ENCODE measurements at places on chromosomes 12 and 14.

DNA sequence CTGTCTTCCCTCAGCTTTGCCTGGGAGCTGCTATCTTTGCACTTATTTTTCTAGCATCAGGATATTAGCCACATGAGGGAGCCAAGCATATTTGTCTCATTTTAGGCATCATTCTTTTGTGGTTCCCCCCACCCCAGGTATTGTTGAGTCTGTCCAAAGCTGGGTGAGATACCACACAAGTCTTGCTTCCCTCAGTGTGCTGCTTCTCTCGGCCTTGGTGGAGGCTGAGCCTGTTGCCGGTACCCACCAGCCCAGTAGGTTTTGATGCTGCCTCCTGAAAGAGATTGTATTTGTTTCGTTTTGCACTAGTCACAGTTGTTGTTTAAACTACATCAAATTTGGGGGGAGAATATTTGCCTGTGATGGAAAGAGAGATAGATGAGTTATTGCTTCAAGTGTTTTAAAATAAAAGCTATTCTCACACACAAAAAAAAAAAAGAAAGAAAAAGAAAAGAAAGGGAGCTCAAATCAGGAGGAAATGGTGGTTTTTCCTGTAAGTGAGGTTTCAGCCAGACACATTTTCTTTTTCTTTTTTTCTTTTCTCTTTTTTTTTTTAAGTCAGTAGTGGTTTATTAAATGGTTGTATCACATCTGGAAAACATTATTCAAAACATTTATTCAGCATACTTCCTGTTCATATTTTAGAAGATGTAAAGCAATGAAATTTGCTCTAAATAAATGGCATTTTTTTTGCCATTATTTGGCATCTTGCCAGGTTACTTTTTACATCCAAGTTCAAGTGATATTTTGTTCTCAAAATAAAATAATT is 58.5 kb downstream of the SLC4A8 start:
- DNase-seq: peak; percentile 14

DNA sequence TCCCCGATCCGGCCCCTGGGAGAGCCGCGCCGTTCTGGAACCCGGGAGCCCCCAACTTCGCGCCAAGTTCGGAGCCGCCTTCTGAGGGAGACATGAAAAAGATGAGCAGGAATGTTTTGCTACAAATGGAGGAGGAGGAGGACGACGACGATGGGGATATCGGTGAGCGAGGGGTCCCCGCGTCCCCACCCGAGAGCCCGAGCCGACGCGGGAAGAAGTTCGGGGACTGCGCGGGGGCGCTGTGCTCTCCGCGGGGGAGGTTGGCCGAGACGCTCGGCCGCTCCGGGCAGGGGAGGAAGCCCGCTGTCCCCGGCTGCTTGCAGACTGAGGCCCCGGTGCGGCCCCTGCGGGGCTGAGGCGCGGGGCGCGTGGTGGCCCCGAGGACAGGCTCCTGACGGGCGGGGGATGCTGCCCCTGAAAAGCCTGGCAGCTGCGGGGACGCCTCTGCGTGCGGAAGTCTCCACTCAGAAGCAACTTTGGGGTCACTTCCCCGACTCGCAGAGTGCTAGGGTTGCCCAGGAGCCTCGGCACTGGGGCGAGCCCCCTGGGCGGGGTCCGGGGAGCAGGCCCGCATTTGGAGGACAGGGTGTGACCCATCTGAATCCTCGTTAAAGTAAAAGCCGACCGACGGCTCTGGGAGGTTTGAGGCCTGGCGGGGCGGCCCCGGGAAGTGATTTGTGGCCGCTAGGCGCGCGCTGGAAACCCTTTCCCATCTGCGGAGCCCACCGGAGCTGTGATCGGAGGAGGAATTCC is 511 bp downstream of the ANO6 start:
- DNase-seq: peak; percentile 53

- no peak for DNase-seq
Measured at GRCh38 chr14:49089107-49089506, 497.1 kb downstream of the RPS29 start.

DNA sequence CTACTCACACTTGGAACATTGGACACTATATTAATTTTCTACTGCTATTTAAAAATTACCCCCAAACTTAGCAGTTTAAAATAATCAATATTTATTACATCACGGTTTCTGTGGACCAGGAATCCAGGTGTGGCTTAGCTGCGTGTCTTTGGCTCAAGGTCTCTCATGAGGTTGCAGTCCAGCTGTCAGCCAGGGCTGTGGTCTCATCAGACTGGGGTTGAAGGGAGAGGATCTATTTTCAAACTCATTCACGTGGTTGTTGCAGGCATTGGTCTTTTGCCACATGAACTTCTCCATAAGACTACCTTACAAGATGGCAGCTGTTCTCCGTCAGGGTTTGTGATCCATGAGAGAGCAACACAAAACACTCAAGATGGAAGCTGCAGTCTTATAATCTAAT is 343.0 kb downstream of the BCAT1 start:
- no peak for DNase-seq

DNA sequence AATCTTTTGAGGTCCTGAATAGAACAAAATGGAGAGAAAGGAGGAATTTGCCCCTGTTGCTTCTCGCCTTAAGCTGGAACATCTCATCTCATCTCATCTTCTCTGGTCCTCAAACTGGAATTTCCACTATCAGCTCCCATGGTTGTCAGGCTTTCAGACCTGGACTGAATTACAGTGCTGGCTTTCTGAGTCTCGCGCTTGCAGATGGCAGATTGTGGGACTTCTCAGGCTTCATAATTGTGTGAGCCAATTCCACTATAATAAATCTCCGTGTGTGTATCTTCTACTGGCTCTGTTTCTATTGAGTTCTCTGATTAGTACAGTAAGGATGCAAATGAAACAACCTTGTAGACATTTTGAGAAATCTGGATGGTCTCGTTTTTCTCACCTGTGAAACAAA is 199.0 kb downstream of the TMEM117 start:
- DNase-seq: no peak

DNA sequence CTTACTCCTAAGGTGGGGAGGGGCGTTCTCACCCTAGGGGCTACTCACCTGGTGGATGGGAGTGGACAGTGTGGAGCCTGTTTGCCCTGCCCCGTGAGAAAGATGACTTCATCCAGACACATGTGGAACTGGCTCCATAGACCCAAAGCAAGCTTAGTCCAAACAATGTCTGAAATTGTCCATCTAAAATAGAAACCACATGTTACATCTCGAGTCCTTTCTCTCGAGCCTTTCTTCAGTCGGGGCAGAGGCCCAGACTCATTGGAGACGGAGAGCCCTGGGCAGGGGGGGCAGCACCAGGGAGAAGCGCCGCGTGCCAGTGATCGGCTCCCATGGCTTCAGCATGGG is 4.3 kb downstream of the SIVA1 start:
- no peak for DNase-seq

GRCh38 chr12:12266389-12266872 is 413 bp downstream of the LRP6 start:
- no peak for DNase-seq

GRCh38 chr14:75041613-75042012 is 9.7 kb downstream of the MLH3 start:
- no peak for DNase-seq

- DNase-seq: no peak
Measured at GRCh38 chr14:76995279-76996035, 33.1 kb downstream of the IRF2BPL start.

- no peak for DNase-seq
Measured at GRCh38 chr14:80388980-80389711, 177.8 kb upstream of the DIO2 start.

GRCh38 chr12:5308216-5308615 is 123.7 kb upstream of the NTF3 start:
- DNase-seq: no peak

- DNase-seq: no peak
Measured at GRCh38 chr12:99157946-99158345, 489.6 kb upstream of the GARIN6 start.

- no peak for DNase-seq
Measured at GRCh38 chr12:51403681-51404136, 12.5 kb upstream of the GALNT6 start.

DNA sequence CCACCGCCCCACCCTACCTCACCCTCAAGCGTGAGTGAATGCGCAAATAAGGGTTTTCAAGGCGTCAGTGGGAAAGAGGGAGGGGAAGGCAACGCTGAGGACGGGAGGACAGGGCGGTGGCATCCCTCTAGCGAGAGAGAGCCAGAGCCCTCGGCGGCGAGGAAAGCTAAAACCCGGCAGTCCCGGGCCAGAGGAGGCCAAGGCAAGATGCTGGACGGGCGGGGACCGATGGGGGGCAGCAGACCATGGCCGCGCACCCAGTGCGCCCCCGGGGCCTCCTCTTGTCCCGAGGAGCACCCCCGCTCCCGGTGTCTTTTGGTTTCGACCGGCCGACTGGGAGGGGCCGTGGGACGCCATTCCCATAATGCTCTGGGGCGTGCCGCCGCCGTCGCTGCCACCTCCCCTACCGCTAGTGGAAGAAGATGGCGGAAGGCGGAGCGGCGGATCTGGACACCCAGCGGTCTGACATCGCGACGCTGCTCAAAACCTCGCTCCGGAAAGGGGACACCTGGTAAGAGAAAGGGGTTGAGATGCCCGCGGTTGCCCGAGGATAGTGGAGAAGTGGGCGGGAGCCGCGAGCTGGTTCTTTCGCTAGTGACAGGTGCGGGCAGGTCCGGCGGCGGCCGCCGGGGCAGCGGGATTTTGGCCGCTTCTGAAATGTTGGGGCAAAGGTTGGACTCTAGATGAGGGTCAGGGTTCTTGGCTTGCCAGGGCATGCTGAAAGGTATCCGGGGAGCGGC is at the start of gene USP15:
Gene USP15 (plus strand): TSS at position 412 of the 740 bp plus-strand sequence. CDS start 11 bp downstream, at position 423.
- peak; percentile 97 for DNase-seq

DNA sequence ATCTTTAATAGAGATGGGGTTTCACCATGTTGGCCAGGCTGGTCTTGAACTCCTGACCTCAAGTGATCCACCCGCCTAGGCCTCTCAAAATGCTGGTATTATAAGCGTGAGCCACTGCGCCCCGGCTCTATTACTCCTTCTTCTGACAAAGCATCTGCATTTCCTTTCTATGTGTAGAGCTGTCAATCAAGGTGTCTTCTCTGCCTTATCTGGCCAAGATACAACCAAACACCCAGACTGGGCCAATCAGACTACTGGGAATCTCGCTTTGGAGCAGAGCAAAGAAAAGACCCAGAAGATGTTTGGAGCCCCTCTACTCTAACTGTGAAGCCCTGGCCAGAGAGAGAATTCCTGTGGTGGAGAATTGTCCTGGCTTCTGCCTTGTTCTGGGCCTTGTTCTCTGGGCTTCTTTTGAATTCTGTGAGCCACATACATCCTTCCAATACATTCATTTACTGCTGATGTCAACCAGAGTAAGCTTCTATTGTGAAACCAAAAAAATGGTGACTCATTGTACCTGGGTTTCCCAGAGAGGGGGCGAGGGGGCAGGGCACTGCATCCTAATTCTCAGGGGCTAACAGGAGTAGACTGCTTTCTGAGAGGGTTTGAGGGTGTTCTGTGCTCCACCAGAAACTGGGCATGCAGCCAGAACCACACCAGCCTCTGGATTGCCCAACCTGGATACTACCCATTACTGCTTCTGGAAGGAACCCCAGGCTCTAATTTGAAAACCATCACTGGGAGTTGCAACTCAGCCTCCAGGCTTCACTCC is 18.8 kb upstream of the FLVCR2 start:
- no peak for DNase-seq

- DNase-seq: no peak
Measured at GRCh38 chr12:127205781-127206555, 1061.0 kb upstream of the TMEM132C start.

DNA sequence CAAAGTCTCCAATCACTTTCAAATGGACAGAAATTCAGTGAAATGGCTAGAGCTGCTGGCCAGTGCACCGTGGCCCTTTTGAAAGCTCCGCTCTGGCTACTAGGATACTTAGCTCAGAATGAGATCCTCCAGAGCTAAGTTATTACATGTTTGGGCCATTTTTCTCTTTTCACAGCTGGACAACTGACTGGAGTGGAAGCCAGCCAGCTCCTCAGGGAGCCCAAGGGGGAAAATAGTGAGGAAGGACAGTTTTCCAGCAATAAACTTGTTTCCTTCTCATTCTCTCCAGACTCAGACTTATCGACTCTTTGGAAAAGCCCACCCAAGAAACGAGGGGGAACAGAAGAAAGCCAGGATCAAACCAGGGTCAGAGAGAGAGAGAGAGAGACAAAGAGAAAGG is 266.0 kb downstream of the KSR2 start:
- DNase-seq: no peak

DNA sequence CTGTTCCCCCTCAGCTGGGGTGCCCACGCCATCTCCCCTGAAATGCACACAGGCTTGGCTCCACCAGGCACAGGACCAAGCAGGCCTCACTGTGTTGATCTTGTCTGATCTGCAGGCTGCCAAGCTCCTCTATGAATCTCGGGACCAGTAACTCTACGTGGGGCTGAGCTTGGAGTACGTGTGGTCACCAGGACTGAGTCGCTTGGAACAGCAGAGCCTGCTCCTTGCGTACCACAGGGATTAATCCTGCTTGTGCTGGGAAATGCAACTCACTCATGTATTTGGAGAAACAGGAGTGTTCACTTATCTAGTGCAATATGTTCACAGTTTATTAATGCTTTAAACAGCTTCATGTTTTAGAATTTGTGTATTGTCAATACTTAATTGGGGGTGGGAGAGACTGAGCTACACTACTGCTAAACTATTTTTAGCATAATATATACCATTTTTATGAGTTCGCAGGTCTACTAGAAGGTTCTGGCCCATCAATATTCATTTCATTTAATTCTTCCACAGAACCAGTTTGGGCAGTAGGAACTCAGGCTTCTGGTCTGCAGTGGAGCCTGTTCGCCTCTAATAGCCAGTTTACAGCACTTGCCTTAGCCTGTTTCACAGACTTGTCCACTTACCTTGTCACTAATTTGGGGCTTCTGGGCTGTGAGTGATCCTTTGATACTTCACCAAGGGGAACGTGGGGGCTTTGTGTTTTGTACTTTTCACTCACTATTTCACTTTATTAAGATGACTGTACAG is 17.4 kb downstream of the ZFYVE21 start:
- no peak for DNase-seq

DNA sequence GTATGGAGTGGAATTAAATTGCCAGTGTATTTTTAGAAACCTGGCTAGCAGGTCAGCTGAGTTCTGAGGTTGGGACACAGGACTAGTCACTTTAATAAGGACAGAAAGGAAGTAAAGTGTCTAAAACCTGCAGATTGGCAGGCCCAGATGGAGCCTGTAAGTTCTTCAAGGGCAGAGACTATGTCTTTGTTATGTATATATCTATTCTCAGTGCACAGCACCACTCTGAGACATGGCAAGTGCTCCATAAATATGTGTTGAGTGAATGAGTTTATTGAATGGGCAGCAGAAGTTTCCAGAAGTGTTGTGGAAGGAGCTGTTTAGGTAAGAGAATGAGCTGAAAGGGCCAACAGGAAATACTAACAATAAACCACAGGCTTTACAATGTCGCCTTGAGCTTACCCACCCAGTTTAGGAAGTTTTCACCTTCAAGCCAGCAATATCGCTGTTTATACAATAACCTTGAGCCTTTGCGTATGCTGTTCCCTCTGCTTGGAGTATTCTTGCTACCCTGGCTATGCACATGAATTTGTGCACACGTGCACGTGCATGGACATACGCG is 109.5 kb upstream of the TMPO start:
- no peak for DNase-seq

- DNase-seq: no peak
Measured at GRCh38 chr14:52349731-52350130, 35.6 kb downstream of the PTGER2 start.

GRCh38 chr14:95829321-95829720 is 47.3 kb upstream of the TUNAR start:
- DNase-seq: no peak

GRCh38 chr12:20445687-20446086 is 77.3 kb downstream of the PDE3A start:
- DNase-seq: no peak
